ENCODE measurements at places on chromosomes 13 and 19. TPM values are rescaled to one million over a fixed set of nuclear protein-coding genes. Genes with fewer than 3 reads are reported as not detected.

Gene NDUFA11
- 134 TPM for total RNA-seq

Gene SKA3
- total RNA-seq: 1.2 TPM

Gene CA11
- total RNA-seq: 10.5 TPM

Gene CYP4F12
- 23.6 TPM for total RNA-seq

Gene UHRF1
- total RNA-seq: 1.2 TPM

Gene ERFL
- total RNA-seq: 0.27 TPM

Gene ZNF677
- total RNA-seq: 27.0 TPM

Gene KANK3
- total RNA-seq: 28.2 TPM

Gene SBK3
- total RNA-seq: 0.53 TPM

Gene PSG1
- total RNA-seq: not detected

Gene SULT2B1
- total RNA-seq: not detected

Gene JUNB
- total RNA-seq: 279 TPM

Gene GRAMD1A
- 81.2 TPM for total RNA-seq

Gene ZNF221
- total RNA-seq: 12.2 TPM

Gene ZNF628
- 9.0 TPM for total RNA-seq

Gene HNRNPM
- total RNA-seq: 154 TPM

Gene WASF3
- total RNA-seq: 33.3 TPM

Gene LRRC63
- 0.49 TPM for total RNA-seq

Gene THSD1
- 13.4 TPM for total RNA-seq

Gene FUT1
- 3.6 TPM for total RNA-seq

Gene TJP3
- total RNA-seq: 2.1 TPM

Gene SPTBN4
- total RNA-seq: 20.9 TPM

Gene F7
- 0.27 TPM for total RNA-seq

Gene MBD3L2
- total RNA-seq: not detected

Gene POSTN
- total RNA-seq: 27.6 TPM

Gene ZNF66
- 6.0 TPM for total RNA-seq

Gene KASH5
- not detected for total RNA-seq

Gene OR7C1
- 0.04 TPM for total RNA-seq

Gene LGI4
- 244 TPM for total RNA-seq

Gene IGFL4
- 0.94 TPM for total RNA-seq

Gene BEST2
- total RNA-seq: not detected
